NCI-H524 treated with DMSO at 0.1 percent for 48 hours (cell line): ENCODE measurements at places on chromosomes 5 and 9.
A peak's percentile ranks its signal among the peaks of the same experiment; 100 is the strongest.

DNA sequence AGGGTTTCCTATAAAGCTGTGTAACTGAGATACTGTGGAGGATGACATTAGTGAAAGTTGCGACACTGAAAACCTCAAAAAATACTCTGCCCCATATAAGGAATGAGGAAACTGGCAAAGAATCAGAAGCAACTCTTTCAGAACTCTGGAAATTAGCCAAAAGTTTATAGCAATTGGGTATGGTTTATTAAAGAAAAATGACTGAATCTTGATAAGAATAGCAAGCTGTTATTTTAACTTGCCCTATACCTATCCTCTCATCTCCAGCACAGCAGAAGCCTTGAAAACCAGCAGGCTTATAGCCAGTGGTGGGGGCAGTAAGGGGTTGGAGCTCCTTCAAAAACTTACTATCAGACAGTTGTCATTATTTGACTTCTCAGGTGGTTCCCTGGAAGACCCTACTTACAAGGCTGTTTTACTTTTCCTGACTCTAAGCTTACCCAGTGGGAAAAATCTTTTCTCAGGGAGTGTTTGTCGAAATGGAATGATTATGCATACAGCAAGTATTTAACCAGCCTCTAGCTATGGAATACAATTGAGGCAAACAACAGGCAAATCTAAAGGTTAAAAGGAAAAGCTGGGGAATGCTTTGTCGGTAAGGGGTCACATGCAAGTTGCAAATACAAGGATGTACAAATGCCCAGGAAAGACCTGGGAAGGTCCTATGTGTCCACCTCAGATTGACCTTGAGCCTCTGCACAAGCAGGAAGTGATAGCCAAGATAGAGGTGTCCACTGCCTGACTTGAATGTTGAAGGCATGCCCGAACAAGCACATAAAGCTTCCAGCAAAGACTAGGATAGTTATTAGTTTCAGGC, 21.0 kb upstream of the FAM151B start:
- DNase-seq = no peak

DNA sequence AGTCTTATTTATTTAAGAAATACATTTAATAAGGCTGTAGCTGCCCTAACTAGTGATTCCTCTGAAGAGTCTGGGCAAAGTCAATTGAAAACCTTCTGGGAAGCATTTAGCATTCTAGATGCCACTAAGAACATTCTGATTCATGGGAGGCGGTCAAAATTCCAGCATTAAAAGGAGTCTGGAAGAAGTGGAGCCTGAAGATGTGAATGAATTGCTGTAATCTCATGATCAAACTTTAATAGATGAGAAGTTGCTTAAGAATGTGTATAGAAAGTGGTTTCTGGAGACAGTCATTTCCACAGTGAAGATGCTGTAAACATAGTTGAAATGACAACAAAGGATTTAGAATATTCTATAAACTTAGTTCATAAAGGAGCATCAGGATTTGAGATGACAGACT, 61.4 kb downstream of the WDR41 start:
- DNase-seq = no peak

- DNase-seq = no peak
Measured at GRCh38 chr9:68705531-68706362, 707 bp downstream of the PIP5K1B start.

DNA sequence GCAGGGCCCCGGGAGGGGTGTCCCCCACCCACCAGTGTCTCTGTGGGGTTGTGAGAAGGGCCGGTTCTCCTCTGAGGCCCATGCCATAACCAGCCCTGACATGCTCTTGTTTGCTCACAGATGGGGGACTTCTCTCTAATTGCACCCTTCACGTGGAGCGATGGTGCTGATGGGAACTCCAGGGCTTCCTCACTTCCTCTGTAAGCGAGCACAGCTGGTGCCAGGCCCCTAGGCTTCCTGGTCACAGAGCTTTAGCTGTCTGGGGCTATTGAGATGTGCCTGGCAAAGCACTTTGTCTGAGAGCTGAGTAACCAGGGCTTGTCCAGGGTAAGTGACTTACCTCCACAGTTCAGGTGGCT, 36.4 kb downstream of the PHF2 start:
- no peak for DNase-seq

- DNase-seq = no peak
Measured at GRCh38 chr5:33048315-33048714, 337.2 kb downstream of the NPR3 start.

DNA sequence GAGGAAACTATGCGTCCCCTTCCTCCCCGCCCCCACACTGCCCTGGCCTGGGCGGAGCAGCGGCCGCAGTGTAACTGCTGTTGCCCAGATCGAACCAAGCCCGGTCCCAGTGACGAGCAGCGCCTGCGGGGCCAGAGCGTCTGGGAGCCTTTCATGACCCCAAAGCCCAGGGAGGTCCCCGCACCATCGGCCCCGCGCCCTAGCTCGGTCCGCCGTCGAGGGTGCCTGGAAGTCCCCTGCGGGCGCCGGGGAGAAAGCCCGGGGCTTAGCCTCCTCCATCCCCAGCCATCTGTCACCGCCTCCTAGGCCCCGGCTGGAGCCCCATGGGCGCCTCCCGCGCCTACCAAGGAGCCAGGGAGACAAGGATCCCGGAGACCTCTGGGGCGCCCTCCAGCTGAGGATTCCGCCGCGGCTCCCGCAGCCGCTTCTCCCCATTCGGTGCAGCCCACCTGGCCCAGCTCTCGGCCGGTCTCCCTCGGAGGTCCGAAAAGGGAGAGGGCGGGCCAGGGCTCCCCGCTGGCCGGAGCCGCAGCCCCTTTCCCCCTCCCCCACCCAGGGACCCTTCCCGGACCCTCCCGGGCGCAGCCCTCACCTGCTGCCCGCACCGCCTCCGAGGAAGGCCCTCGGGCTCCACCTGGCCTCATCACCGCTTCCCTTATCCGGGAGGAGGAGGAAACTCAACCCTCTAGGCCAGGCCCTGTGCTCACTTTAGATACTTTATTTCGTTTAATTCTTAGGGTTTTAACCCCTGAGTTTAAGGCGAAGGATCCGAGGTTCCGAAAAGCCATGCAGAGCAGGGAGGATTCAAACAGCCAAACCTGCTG, 45.6 kb downstream of the APTX start:
- DNase-seq = no peak

DNA sequence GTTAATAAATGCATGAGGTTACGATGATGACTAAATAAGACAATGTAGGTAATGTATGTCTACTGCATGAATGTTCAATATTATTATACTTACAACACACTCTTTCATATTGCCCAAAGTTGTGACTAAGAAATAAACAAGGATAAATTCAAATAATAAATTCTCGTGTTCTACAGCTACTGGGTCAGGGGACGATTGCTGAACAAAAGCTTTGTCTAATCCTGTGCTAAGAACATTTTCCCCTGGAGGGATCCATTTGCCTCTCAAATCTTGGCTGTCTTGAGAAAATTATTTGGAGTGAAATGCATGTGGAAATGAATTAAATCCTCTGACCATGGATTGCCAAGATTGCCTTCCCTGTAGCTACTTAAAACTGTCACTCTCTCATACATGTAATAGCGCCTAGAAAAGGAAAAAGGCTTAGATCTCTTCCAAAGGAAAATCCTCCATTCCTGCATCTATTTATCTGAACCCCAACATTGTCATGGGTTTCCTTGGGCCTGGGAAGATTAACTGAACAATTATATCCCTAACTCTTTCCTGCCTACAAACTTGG, 893.8 kb upstream of the ACO1 start:
- no peak for DNase-seq

DNA sequence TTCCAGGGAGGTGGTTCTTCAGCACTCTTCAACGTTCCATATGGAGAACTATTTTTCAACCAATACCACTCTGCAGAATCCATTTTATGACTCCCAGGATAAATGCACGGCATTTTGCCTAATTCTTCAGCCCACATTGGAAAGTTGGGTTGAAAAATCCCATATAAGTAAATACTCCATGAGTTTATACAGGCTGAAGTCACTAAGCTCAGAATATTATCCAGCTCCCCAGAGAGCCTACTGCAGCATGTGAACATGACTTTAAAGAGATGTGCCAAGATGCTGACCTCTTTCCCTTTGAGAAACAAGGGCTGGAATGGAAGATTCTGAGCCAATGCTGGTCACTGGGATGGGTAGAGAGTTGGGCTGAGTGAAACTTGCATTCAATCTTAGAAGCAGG, 111.9 kb upstream of the SLIT3 start:
- DNase-seq = no peak

DNA sequence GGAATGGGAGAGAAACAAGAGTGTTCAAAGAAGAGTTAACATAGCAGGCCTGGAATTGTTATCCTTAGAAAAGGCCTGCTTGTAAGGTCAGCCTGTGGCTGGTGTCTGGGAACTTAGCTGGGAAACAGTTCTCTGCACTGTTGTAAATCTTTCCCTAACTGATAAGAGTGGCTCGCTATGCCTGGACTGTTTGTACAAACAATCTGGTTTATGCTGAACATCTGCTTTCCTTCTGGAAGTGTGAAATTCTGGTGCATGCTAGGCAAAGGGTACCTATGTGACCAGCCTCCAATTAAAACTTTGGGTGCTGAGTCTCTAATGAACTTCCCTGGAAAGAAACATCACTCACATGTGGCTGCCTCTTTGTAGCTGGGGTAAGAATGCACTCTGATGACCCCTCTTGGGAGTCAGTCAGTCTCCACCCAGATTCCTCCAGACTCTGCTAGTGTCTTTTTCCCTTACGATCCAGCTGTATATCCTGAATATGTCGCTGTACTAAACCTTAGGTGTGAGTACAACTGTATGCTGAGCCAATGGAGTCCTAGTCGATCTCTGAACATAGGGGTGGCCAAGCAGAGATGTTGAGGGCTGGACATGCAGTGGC, 16.5 kb downstream of the SPARC start:
- no peak for DNase-seq

GRCh38 chr5:71880536-71880935, 161.5 kb downstream of the CARTPT start:
- peak; percentile 81 for DNase-seq

- no peak for DNase-seq
Measured at GRCh38 chr5:176341325-176342157, 20.0 kb downstream of the KIAA1191 start.

- no peak for DNase-seq
Measured at GRCh38 chr9:101925498-101925897, 187.1 kb upstream of the GRIN3A start.
